ENCODE measurements at places on chromosomes 5 and 9.

DNA sequence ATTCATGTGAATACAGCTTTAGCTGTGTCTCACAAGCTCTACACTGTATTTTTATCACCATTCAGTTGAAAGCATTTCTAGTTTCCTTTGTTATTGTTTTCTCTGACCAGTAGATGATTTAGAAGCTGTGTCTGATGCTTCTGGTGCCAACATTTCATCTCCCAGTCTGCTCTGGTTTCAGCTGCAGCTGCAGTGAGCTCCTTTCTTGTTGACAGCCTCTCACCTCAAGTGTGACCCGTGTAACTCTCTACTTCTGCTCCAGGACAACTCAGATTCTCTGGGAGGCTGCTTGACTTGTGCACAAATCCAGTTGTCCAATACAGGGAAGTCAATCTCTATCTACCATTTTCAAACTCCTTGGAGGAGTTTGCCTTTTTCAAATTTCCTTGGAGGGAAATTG lies 504.8 kb downstream of the DIRAS2 start:
- no peak overlapping the region for H3K4me3 ChIP-seq
- H3K4me1 ChIP-seq, result no peaks in the 10 kb centered on the region
- no peaks in the 10 kb centered on the region for H3K27me3 ChIP-seq
- H3K36me3 ChIP-seq, result no peaks in the 10 kb centered on the region
- no peak for DNase-seq

- peak; percentile 86 for DNase-seq
- H3K4me3 ChIP-seq, result peak overlapping the region; percentile 7
- H3K27me3 ChIP-seq, result no peaks in the 10 kb centered on the region
- no peaks in the 10 kb centered on the region for H3K36me3 ChIP-seq
- peak overlapping the region; percentile 93 for H3K27ac ChIP-seq
These were observed 24.9 kb downstream of the NEK6 start for GRCh38 chr9:124282442-124283227.

- no peak overlapping the region for H3K27ac ChIP-seq
- no peak for DNase-seq
- H3K36me3 ChIP-seq, result no peaks in the 10 kb centered on the region
- peaks cover 13% of the 10 kb centered on the region for H3K4me1 ChIP-seq
- no peak overlapping the region for H3K4me3 ChIP-seq
These were observed 371.0 kb downstream of the CSNK1G3 start for GRCh38 chr5:123882965-123883345.

DNA sequence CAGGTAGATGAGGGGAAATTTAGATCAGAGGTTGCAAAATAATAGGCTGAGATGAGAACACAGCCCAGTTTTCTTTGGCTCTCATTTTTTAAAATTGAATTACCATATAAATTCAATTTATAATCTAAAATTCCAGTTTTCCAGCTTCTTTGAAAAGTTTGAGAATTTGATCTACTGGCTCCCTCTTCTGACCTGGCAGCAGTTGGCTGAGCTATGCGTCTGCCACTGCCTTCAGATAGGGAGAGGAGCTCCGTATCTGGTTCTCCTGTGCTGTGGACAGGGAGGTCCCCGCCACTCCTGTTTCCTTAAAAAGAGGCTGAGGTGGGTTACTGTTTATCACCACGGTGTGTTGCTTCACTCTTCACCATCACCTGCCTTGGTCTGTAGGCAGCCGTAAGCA lies 103.7 kb downstream of the ARHGAP26 start:
- no peak overlapping the region for H3K27ac ChIP-seq
- no peak overlapping the region for H3K4me3 ChIP-seq
- no peak for DNase-seq

GRCh38 chr9:128923493-128923883 lies 2.7 kb downstream of the PHYHD1 start:
- no peaks in the 10 kb centered on the region for H3K27me3 ChIP-seq
- no peak for DNase-seq
- H3K27ac ChIP-seq, result peak overlapping the region; percentile 98
- peaks cover 65% of the 10 kb centered on the region for H3K4me1 ChIP-seq
- no peak overlapping the region for H3K4me3 ChIP-seq
- H3K36me3 ChIP-seq, result peaks cover 10% of the 10 kb centered on the region

- no peak for DNase-seq
- H3K4me3 ChIP-seq, result no peak overlapping the region
- no peaks in the 10 kb centered on the region for H3K27me3 ChIP-seq
- H3K36me3 ChIP-seq, result no peaks in the 10 kb centered on the region
These were observed 60.3 kb downstream of the TMC1 start for GRCh38 chr9:72581694-72582093.

GRCh38 chr5:10705747-10706146 lies 55.3 kb downstream of the DAP start:
- no peak overlapping the region for H3K4me3 ChIP-seq
- DNase-seq, result no peak
- H3K4me1 ChIP-seq, result peaks cover 19% of the 10 kb centered on the region
- no peaks in the 10 kb centered on the region for H3K36me3 ChIP-seq
- H3K27ac ChIP-seq, result no peak overlapping the region
- H3K27me3 ChIP-seq, result no peaks in the 10 kb centered on the region

DNA sequence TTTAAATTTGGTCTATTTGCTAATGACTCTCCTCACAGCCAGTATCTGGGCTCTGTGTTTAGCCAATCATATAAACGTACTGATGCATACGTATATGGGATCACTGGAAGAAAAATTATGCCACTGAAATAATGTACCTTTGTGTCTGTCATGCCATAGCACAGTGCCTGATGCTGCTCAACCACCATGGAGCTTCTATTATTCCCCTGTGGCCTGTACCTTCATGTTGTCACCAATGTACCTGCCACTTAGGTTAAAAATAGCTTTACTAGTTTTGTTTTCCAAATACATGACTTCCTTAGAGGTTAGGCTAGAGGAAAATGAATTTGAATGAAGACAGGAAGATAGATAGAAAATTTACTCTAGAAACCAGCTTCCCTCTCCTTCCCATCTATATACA lies 34.6 kb downstream of the HACD4 start:
- H3K4me3 ChIP-seq, result no peak overlapping the region
- H3K27ac ChIP-seq, result no peak overlapping the region
- H3K4me1 ChIP-seq, result peaks cover 5% of the 10 kb centered on the region
- no peak for DNase-seq

- H3K27me3 ChIP-seq, result no peaks in the 10 kb centered on the region
- no peak for DNase-seq
- H3K4me3 ChIP-seq, result no peak overlapping the region
- no peaks in the 10 kb centered on the region for H3K36me3 ChIP-seq
- H3K4me1 ChIP-seq, result no peaks in the 10 kb centered on the region
These were observed 531.7 kb upstream of the C9orf72 start for GRCh38 chr9:28105001-28105400.

GRCh38 chr9:19146441-19147024 lies 19.2 kb upstream of the PLIN2 start:
- no peak overlapping the region for H3K4me3 ChIP-seq
- DNase-seq, result peak; percentile 50
- no peaks in the 10 kb centered on the region for H3K27me3 ChIP-seq
- H3K4me1 ChIP-seq, result no peaks in the 10 kb centered on the region
- H3K36me3 ChIP-seq, result no peaks in the 10 kb centered on the region

DNA sequence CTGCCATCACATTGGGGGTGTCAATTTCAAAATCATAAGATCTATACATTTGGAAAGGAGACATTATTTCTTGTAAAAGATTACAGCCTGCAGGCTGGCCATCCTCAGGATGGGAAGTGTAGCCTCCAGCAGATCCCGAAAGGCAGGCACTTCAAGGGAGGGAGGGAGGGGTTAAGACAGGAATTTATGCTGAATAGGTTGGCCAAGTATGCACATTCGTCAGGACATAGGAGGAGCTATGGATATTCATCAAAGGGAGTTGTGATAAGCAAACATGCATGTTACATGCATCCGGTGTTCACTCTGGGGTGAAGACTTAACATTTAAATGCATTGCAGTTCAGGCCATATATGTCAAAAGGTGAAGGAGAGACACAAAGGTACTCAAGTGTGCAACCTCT lies 119.4 kb downstream of the CEP120 start:
- H3K27me3 ChIP-seq, result no peaks in the 10 kb centered on the region
- H3K4me3 ChIP-seq, result no peak overlapping the region
- DNase-seq, result no peak
- H3K36me3 ChIP-seq, result no peaks in the 10 kb centered on the region
- H3K27ac ChIP-seq, result no peak overlapping the region

- no peak overlapping the region for H3K4me3 ChIP-seq
- no peak for DNase-seq
- no peak overlapping the region for H3K27ac ChIP-seq
- H3K4me1 ChIP-seq, result no peaks in the 10 kb centered on the region
- no peaks in the 10 kb centered on the region for H3K36me3 ChIP-seq
- H3K27me3 ChIP-seq, result no peaks in the 10 kb centered on the region
These were observed 380.1 kb downstream of the IRX2 start for GRCh38 chr5:2371419-2371710.

- no peaks in the 10 kb centered on the region for H3K36me3 ChIP-seq
- H3K4me3 ChIP-seq, result peak overlapping the region; percentile 23
- no peaks in the 10 kb centered on the region for H3K4me1 ChIP-seq
- H3K27me3 ChIP-seq, result peaks cover 97% of the 10 kb centered on the region
- no peak for DNase-seq
These were observed 12.0 kb downstream of the FOXD1 start for GRCh38 chr5:73436535-73437100.

- H3K4me3 ChIP-seq, result no peak overlapping the region
- peaks cover 3% of the 10 kb centered on the region for H3K4me1 ChIP-seq
- no peak for DNase-seq
- H3K36me3 ChIP-seq, result no peaks in the 10 kb centered on the region
- no peak overlapping the region for H3K27ac ChIP-seq
These were observed 126.7 kb downstream of the PPP2R2B start for GRCh38 chr5:146751781-146752401.

DNA sequence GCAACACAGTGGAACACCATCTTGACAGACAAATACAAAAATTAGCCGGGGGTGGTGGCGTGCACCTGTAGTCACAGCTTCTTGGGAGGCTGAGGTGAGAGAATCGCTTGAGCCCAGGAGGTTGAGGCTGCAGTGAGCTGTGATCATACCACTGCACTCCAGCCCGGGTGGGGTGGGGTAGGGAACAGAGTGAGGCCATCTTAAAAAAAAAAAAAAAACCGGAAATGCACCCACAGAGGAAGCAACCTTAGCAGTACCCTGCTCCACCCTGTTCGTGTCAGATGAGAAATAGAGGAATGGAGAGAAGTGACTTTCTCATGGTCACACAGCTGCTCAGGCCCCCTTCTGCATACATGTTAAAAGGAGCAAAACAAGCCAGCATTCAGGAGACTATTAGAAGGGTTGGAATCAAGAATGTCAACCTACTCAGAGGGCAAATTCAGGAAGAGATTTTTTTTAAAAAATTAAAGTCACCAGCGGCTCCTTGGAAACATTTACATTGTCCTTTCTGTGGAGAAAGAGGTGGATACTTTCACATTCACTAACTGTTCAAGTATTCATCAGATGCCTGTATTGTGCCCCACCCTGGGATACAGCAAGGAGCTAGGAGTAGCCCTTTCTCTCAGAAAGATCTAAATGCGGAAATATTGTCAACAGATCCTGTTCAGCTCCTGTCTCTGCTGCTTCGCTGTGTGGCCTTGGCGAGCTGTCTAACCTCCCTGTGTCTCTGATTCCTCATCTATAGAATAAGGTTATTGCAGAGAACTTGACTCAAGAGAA lies 41.0 kb downstream of the CYFIP2 start:
- H3K27ac ChIP-seq, result no peak overlapping the region
- H3K36me3 ChIP-seq, result no peaks in the 10 kb centered on the region
- DNase-seq, result no peak

DNA sequence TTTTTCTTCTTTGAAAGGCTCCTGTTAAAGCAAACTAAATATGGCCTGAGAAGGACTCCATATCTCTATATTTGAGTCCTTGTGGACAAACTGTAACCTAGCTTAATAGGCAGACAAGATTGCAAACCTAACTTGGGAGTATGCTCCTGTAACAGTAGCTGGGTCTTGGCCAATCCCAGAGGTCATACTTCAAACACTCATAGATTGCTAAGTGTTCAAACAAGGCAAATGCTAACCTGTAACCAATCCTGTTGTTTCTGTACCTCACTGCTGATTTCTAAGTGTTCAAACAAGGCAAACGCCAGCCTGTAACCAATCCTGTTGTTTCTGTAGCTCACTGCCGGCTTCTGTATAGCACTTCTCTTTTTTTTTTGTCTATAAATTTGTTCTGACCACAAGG lies 50.6 kb upstream of the CLK4 start:
- no peaks in the 10 kb centered on the region for H3K36me3 ChIP-seq
- no peaks in the 10 kb centered on the region for H3K4me1 ChIP-seq
- H3K27me3 ChIP-seq, result no peaks in the 10 kb centered on the region
- H3K4me3 ChIP-seq, result no peak overlapping the region

- no peaks in the 10 kb centered on the region for H3K27me3 ChIP-seq
- peaks cover 1% of the 10 kb centered on the region for H3K36me3 ChIP-seq
- H3K4me3 ChIP-seq, result no peak overlapping the region
- H3K4me1 ChIP-seq, result no peaks in the 10 kb centered on the region
- DNase-seq, result no peak
- no peak overlapping the region for H3K27ac ChIP-seq
These were observed 34.8 kb downstream of the LSM11 start for GRCh38 chr5:157778121-157778805.

DNA sequence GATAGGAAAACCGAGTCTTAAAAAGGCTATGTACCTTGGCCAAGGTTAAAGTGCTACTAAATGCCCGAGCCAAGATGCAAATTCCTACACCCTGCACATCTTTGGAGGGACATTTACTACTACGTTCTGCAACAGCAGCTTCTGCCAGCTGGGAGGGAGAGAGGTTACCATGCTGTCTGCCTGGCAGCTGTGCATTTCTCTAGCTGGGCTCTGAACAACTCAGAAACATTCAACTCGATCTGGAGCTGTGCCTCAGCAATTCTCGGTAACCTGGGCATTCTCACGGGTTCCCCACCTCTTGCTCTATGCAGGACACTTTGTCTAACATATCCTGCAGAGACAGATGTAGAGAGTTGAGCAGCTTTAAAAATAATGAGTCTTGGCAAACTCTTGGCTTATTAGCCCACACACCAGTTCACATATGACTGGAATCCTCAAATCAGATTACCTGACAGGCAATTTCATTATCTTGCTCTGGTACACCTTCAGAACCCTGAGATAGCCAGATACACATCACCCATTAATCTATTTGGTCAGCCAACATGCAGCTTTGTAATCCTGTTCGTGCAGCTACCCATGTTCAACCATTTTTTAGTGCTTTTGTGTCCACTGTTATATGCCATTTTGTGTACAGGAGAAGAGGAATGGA lies 115.8 kb downstream of the EFNA5 start:
- H3K36me3 ChIP-seq, result no peaks in the 10 kb centered on the region
- H3K4me3 ChIP-seq, result no peak overlapping the region
- H3K4me1 ChIP-seq, result peaks cover 36% of the 10 kb centered on the region
- no peak overlapping the region for H3K27ac ChIP-seq

Measured in tibial artery (tissue), 4 donors.